A549 treated with Hydrocortisone at 1 μM for 4 hours (cell line): ENCODE measurements at places on chromosomes 6 and 20. TPM values are rescaled to one million over a fixed set of nuclear protein-coding genes. Genes with fewer than 3 reads are reported as not detected.

SCGN gene
- total RNA-seq, result 0.17 to 0.36 TPM (median 0.21 TPM) in 5 replicates

FKBP1C gene
- 1.8 to 2.4 TPM (median 2.1 TPM) in 5 replicates for total RNA-seq

SNRNP48 gene
- total RNA-seq, result 8.4 to 11.0 TPM (median 10.2 TPM) in 5 replicates

SLC12A5 gene
- total RNA-seq, result 8.8 to 17.1 TPM (median 13.6 TPM) in 5 replicates

TULP1 gene
- total RNA-seq, result not detected in 5 replicates

CST5 gene
- total RNA-seq, result not detected in 5 replicates

LGSN gene
- 2.0 to 3.0 TPM (median 2.4 TPM) in 5 replicates for total RNA-seq

CEP250 gene
- total RNA-seq, result 23.0 to 30.0 TPM (median 26.8 TPM) in 5 replicates

AP5S1 gene
- total RNA-seq, result 15.1 to 18.7 TPM (median 17.1 TPM) in 5 replicates

VWA7 gene
- total RNA-seq, result 1.1 to 1.7 TPM (median 1.5 TPM) in 5 replicates

OPRL1 gene
- 1.0 to 1.7 TPM (median 1.2 TPM) in 5 replicates for total RNA-seq

ADGRF1 gene
- total RNA-seq, result 0.05 TPM in 1 of 5 replicates, not detected in the others
